Activated T-cell treated with anti-CD3 and anti-CD28 coated beads, Interleukin-2, amount 50 U/mL, for 72 hours (primary cell): ENCODE measurements at places on chromosomes 3 and 15.
A peak's percentile ranks its signal among the peaks of the same experiment; 100 is the strongest.

DNA sequence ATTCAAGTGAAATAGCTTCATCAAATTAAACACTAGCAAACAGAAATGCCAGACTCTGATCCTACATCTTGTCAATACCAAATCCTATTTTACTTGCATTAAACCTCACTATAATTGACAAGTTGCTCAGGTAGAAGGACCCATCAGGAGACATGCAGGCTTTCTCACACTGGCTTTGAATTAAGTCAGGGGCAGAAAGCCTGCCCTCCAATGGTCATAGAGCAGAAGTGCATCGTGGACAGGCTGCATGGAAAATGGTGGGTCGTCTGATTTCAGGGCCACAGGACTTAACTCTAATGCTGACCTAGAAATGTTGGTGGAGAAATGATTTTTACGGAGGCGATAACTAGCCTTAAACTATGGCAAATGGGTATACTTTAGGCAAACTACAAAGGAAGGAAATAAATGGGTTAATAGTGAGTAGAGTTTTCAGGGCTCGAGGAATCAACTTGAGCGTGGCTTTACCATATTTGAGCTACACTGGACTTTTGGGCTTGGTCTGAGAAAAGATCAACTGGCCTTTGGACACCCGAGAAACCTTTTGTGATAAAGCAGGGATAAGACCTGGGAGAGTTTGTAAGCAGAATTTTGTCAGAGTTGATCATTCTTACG is 283.9 kb downstream of the GRM7 start:
- no peak for DNase-seq

- no peak for DNase-seq
Measured at GRCh38 chr3:66314455-66314854, 93.7 kb downstream of the SLC25A26 start.

GRCh38 chr15:92115834-92116233 is 262.3 kb downstream of the SLCO3A1 start:
- DNase-seq, result no peak

DNA sequence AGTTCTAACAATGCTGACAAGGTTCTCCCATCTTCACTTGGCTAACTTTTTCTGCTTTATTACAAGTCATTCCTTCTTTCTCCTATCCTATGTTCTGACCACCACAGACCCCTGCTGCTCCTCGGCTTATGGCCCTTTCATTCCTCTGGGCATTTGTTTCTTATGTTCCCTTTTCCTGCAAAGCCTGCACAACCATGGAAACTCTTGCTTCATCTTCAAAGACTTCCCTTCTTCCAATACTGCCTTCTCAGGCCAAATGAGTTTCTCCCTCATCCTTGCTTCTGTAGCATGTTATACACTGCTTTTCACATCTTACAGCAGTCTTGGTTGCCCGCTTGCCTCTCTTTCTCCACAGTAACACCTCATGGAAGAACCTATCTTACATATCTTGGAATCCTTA is 17.9 kb upstream of the ATOSA start:
- no peak for DNase-seq

DNA sequence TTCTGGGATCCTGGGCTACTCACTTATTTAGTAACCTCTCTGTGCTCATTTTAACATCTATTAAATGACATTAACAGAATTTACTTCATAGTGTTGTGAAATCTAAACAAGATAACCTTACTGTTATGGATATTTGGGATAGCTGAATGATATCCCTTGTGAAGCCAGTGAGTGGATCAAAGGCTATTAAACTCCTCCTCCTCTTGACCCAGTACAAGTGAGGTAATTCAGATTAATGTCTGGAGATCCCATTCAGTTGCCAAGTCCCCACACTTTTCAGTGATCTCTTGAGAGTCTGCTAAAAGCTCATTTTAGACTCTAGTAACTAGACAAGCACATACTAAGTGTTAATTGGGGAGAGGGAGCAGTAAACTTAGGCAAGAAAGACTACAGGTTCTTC is 2.5 kb upstream of the ANKRD28 start:
- no peak for DNase-seq

GRCh38 chr3:178131801-178132200 is 404.4 kb upstream of the KCNMB2 start:
- no peak for DNase-seq

GRCh38 chr3:169298247-169298992 is 365.1 kb downstream of the MECOM start:
- DNase-seq, result no peak

DNA sequence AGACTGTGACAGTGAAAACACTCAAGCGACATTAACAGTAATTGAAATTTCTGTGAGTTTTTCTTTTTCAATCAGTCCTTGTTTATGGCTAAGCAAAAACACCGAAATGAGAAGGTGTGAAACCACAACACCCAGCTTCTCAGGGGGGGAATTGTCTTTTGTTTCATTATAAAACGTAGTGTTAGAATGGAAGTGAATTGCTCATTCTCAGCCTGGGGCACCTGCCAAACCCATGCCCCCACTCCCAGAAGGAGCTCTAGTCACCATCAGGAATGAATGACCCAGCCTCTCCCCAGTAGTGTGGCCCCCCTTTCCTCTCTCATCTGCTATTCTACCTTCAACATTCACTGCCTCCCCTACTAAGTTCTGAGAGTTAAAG is 185.8 kb upstream of the CFAP20DC start:
- DNase-seq, result peak; percentile 60

- no peak for DNase-seq
Measured at GRCh38 chr3:18840535-18841137, 307.7 kb upstream of the KCNH8 start.

DNA sequence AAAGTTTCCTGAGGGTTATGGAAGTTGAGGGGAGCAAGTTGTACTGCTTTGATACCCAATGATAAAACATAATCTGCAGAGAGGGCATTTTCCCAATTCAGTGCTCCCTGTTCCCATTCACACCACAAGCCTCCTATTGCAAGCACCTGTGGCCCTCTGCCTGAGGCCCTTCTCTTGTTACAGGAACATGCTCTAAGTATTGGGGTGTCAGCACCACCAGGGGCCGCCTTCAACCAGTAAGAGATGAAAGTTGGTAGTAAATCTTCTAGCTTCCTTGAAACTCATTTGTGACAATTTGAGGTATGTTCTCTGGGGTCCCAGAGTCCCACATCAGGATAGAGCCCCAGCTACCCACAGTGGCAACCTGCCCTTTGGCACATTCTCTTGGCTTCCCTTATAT is 265.4 kb upstream of the ARHGEF26 start:
- no peak for DNase-seq

DNA sequence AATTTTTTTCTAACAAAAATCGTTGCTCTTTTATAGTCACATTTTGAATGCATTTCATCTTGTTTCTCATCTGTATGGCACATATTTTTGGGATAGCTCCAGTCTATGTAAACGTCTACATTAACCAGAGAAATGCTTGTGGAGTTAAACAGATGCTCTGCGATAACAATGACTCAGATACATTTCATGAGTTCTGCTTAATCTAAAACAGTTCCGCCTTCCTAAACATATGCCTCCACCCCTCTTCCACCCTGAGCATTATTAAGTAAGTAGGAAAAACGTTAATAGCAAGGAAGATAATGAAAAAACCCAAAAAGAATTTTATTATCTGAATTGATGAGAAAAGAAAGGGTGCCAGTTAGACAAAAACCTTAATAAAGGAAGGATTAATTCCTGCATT is 396.1 kb downstream of the TUSC7 start:
- DNase-seq, result no peak

DNA sequence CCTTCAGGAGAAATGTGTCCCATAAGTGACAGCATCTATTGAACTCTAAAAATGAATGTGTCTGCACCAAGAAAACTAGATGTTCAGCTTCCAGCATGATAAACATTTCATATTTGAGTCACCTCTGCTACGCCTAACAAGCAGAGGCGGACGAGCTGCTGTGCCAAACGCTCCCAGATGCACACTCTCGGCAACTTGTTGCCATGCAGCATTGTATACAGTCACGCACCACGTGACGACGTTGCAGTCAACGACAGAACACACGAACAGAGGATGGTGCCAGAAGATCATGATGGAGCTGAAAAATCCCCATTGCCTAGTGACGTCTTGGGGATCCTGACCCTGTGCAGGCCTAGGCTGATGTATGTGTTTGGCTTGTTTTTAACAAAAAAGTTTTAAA is 137.5 kb downstream of the XXYLT1 start:
- peak; percentile 73 for DNase-seq

- DNase-seq, result no peak
Measured at GRCh38 chr3:12724794-12725193, 34.3 kb downstream of the TMEM40 start.

- peak; percentile 47 for DNase-seq
Measured at GRCh38 chr3:16048435-16049318, 125.8 kb upstream of the GALNT15 start.

DNA sequence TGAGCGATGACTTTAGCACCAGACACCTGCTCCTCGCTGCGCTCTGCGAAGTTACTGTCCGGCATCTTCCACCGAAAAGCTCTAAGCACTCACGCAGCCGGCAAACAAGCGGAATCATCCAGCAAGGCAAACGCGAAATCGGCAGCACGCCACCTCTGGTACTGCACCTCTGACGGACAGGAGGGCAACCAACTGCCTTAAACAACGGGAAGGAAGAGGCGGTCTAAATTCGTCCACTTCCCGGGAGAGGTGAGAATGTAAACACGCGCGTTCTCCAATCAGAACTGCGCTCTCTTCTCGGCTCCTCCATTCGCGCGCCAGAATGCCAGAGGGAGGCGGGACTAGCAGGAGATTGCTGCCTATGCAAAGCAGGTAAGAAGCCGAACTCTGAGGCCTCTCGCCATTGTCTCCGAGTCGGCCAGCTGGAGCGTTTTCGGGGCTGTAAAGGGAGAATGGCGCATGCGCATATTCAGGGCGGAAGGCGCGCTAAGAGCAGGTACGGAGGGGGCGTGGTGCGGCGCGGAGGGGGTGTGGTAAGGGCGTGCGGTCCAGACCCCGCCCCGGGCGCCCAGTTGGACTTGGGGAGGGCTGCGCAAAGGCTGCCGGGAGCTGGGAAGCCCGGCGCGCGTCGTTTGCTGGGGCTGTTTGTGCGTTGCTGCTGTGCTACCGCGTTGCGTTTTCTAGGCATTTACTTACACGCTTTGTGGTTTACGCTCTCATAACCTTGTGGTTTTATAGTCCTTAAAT is at the start of the genes BTD and HACL1:
Gene BTD (plus strand): TSS at position 347 of the 747 bp plus-strand sequence. CDS start 33,695 bp downstream, outside the sequence.
Gene HACL1 (minus strand): TSS at position 171 of the 747 bp plus-strand sequence. CDS start 106 bp downstream, at position 65.
- peak; percentile 100 for DNase-seq

GRCh38 chr3:164737174-164737573 is 341.1 kb downstream of the SI start:
- DNase-seq, result no peak

DNA sequence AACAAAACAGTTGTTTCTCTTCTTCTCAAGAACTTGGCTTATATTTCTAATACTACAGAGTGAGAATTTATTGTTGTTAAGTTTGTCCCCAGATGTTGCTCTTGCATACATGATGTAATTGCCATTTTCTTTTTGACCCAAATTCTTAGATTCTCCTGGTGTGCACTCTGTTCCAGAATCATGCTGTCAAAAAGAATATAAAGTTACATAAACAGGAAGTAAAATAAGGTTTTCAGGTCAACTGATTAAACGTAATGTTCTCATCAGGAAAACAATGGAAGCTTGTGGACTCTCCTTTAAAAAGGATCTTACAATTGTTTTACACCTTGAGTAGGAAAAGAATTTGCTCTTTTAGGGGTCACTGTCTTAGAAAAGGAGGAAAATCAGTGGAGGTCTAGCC is 121.8 kb downstream of the ADAM10 start:
- DNase-seq, result no peak

- DNase-seq, result no peak
Measured at GRCh38 chr3:148500881-148501280, 196.8 kb upstream of the AGTR1 start.
